NCI-H1105 treated with DMSO at 0.1 percent for 48 hours (cell line): ENCODE measurements at places on chromosomes 16 and 17.

- no peak for DNase-seq
Observed at GRCh38 chr16:23673971-23674614, 4.6 kb upstream of the PLK1 start.

- DNase-seq = no peak
Observed at GRCh38 chr17:17750881-17751280, 69.6 kb downstream of the RAI1 start.

DNA sequence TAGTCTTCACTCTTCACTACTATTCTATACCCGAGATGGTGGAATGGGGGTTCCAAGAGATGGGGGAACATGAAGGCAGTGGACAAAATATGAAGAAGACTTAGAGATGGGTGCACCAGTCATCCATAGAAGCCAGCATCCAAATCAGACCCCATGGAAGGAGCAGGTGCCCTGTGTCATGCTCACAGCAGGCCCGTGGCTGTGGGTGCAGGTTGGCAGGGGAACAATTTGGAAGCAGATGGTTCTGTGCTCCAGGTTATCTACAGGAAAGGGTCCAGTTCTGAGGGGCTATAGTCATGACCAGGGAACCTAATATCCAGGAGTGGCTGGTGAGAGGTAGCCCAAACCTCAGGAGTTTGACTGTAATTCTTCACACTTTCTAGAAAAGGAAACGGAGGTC lies 9.6 kb upstream of the LPCAT2 start:
- no peak for DNase-seq

- DNase-seq = no peak
Observed at GRCh38 chr17:62666801-62667591, 39.5 kb downstream of the MRC2 start.

- DNase-seq = no peak
Observed at GRCh38 chr17:18368946-18369345, 5.6 kb upstream of the SHMT1 start.

DNA sequence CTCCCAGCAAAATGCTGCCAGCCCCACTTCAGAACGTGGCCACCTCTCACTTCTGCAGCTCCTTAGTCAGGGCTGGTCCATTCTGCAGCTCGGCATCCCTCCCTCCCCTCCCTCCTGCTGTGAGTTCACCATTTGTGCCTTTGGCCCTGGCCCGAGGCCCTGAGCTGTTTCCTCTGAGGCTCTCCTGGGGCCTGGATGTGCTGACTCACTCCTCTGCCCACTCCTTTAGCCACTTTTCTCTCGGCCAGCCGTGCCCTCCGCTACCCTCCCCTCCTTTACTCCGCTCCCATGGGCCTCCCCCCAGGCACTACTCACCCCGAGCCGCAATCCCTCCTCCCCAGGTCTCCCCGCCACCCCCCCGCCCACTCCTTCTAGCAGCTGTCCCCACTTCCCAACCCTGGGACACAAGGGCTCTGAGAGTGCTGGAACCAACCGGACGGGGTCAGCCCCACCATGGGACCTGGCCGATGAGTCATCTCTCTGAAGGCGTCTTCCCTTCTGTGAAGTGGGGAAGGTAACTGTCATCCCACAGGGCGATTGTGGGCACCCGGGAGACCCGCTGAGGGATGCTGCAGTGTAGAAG lies 11.5 kb downstream of the KCNG4 start:
- DNase-seq = no peak

DNA sequence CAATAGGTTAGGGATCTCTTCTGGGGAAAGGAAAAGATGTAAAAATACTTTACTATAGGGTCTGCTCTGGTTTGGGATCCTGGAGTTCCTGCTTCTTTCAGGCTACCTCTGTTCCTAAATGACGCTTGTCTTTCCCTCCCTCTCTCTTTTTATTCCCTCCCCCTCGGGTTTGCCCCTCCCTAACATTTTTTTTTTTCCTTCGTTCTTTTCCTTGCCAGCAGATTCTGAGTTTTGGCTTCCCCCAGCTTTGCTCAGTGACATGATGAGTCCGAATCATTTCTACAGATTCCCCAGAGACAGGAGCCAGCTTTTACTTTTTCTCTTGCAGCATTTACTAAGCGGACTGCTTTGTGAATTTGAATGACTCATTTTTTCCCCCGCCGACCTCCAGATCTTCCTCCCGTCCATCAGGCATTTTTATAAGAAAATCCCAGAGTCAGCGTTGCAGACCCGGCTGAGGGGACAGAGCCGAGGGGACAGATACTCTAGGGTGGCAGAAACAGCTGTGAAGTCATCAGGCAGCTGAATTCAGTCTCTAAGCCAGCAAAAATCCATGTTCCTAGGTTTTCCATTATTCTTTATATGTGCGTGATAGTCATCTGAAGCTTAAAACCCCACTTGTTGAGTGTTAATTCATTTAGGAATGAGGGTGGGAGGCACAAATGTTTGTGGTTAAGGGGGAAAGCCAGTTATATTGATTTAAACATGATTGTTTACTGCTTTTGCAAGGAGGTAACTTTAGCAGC lies at the start of gene TMEM100:
TMEM100 (minus strand) TSS at position 123 of the 746 bp plus-strand sequence. CDS start 1,794 bp downstream, outside the sequence.
- DNase-seq = no peak

GRCh38 chr16:88468275-88469129 lies 15.4 kb downstream of the ZFPM1 start:
- DNase-seq = no peak

GRCh38 chr16:23434380-23434779 lies 18.6 kb downstream of the COG7 start:
- peak; percentile 75 for DNase-seq

DNA sequence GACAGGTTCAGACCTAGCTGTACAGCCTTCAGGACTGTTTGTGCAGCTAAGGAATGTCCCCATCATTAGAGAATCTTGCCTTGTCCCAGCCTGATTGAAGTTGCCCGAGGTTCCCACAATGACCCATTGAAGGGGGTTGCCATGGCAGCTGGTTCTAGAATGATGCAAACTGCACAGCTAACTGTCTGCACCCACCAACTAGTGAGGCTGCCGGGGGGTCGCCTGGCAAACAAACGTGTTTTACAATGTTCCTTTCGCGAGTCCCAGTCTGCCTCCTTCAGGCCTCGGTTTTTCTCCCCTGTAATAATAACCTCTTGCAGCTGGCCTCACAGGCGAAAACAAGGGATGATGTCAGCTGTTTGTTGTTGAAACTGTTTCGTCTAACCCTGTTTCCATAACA lies 5.5 kb downstream of the C16orf96 start:
- no peak for DNase-seq

- no peak for DNase-seq
Observed at GRCh38 chr16:28891964-28892890, 13.9 kb downstream of the ATP2A1 start.

GRCh38 chr17:38597375-38597774 lies 8.4 kb downstream of the SRCIN1 start:
- DNase-seq = no peak

GRCh38 chr17:45131616-45132319 lies 547 bp downstream of the PLCD3 start:
- no peak for DNase-seq

- peak; percentile 73 for DNase-seq
Observed at GRCh38 chr17:81453076-81453475, 57.8 kb downstream of the BAHCC1 start.

GRCh38 chr17:4086041-4086483 lies 56.8 kb downstream of the ZZEF1 start:
- DNase-seq = no peak

DNA sequence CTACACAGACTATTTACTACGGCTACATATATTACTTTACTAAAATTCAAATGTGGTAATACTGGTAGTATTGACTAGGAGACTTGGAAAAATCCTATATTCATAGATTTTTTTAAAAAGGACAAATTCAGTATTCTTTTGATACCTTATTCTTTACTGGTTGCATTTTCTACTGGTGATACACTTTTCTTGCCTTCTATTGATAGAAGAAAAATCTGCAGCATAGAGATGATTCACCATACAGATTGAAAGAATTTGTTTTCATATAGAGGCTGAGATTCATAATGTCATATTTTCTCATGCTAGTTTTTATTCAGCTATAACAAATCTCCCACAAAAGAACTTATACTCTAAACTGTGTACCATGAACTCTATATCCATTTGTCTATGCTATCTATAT lies 195.4 kb upstream of the C17orf78 start:
- no peak for DNase-seq

- DNase-seq = no peak
Observed at GRCh38 chr16:88306411-88306810, 76.3 kb upstream of the ZNF469 start.

GRCh38 chr16:2883458-2883908 lies 468 bp downstream of the FLYWCH2 start:
- DNase-seq = no peak

- DNase-seq = peak; percentile 43
Observed at GRCh38 chr17:80774643-80775281, 216.9 kb upstream of the CHMP6 start.

DNA sequence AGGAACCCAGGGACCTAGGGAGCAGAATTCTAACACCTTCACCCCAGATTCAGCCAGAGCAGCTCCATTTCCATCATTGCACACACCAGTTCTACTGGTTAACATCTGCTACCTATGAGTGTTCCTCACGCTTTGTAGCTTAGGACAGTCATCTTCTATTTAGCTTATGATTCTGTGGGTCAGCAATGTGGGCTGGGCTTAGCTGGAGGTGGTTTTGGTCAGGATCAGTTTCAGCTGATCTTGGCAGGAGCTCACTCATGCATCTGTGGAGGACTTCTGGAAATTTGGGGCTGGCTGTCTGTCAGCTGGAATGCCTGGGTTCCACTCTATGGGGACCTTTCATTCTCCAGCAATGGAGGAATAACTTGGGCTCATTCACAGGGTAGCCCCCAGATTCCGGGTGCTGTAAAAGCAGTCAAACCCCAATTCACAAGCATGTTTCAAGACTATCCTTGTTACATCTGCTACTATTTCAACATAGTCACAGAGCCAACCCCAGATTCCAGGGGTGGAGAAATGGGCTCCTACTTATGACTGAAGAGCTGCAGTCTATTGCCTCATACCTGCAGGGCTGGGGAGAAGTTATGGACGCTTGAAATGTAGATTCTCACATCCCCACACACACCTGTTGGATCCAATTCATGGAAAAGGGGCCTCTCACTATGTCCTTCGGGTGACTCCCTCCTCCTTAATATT lies 3.4 kb upstream of the HP start:
- DNase-seq = no peak

GRCh38 chr16:24995469-24995868 lies 19.7 kb downstream of the ARHGAP17 start:
- no peak for DNase-seq

DNA sequence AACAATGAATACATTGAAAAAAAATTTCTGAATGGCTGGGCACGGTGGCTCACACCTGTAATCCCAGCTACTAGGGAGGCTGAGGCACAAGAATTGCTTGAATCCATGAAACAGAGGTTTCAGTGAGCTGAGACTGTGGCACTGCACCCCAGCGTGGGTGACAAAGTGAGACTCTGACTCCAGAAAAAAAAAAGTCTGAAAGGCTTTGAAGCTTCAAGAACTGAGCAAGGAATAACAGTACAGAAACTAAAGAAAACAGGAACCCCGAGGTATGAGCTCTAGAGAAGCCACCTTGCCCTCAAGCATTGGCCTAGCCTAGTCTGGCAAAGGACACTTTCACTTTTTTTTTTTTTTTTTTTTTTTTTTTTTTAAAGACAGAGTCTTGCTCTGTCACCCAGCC lies 45.0 kb downstream of the TEX2 start:
- no peak for DNase-seq

- DNase-seq = no peak
Observed at GRCh38 chr17:19341641-19342610, 20.6 kb downstream of the B9D1 start.

DNA sequence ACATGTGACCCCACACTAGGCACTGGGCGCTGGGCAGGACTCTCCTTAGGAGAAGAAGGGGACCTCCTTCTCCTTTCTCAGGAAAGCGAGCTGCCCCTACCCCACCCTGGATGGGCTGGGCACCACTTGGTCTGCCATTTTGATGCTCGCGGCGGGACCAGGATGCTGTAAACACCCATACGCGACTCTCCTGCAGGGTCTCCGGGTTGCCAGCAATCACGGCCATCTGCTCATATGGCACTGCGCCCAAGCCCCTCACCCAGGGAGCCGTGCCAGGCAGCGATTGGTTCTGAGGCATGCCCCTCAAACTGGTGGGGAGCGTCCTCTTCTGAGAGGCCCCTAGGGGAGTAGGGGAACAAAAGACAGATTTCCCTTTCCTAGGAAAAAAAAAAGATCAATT lies 99.0 kb downstream of the C16orf78 start:
- DNase-seq = no peak

DNA sequence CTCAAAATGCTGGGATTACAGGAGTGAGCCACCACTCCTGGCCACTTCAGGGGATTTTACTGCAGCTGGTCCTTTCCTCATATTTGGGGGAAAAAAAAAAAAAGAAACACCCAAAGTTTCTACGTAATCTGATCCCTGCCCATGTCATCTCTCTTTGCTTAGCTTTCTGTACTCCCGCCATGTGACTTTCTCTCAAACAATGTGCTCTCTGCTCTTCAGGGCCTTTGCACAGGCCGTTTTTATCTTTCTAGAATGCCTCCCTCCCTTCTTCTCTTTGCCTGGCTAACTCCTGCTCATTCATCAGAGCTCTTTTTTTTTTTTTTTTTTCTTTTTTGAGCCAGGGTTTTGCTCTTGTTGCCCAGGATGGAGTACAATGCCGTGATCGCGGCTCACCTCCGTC lies 4.9 kb upstream of the HDAC5 start:
- DNase-seq = no peak

DNA sequence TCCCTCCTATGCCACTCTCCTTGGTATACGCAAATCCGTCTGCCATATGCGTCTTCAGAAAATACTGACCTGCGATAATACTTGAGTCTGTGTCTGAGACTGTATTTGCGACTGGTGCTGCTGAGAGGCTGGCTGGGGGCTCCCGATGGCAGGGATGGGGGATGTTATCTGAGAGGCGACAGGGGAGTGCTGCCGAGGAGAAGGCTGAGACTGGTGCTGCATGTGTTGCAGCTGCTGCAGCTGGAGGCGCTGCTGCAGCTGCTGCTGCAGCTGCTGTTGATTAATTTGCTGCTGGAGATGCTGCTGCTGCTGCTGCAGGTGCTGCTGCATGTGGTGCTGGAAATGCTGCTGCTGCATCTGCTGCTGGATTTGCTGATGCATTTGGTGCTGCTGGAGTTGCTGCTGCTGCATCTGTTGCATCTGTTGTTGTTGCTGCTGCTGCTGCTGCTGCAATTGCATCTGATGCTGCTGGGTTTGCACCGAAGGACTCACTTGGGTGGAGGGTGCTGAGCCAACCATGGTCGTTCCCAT lies 107.7 kb downstream of the TOX3 start:
- DNase-seq = no peak

- DNase-seq = no peak
Observed at GRCh38 chr17:40952661-40953060, 14.1 kb downstream of the KRT39 start.

DNA sequence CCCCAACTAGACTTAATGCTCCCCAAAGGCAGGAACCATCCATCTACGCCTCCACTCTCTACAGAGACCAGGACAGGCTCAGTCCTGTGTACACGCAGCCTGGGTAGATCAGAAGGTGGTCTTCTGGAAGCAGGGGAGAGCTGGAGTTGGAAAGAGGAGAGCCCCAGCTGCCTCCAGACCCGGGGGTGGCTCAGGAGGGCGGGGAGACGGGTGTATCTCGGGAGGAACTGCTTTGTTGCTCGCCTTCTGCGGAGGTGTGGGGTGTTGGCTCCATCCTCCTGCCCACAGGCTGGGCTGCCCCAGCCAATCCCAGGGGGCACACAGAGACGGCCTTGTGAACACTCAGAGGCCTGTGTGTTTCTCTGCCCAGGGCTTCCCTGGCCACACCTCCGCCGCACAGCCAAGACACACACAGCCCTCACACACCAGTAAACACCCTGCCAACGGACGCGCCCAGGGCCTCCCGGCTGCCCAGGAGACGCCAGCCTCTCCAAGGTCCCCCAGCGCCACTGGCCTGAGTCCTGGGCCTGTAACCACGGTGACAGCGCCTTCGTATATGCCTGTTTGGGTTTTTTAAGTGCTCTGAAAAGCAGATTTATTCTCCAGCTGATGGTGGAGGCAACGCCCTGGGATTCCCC lies 143.4 kb upstream of the CDC42EP4 start:
- DNase-seq = no peak
